ENCODE measurements at places on chromosomes 12 and 14.

DNA sequence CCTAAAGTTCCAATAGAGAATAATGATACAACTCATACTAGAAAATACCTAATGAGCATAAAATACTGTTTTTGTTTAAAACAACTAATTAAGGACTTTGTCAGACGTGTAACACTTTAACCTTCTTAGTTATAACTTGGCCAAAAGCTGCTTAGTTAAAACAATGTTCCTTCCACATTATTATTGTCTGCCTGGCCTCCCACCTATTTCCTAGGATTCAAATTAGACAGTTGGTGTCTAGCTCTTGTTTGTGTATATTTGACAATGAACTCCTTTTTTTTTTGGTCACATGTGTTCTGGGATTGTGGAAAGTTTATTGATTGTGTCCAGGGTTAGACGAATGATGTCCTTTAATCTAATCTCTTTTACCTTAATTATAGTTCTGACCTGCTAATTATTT is 67.6 kb upstream of the PSMA6 start:
- no peak for DNase-seq

GRCh38 chr12:87920139-87920538 is 109.1 kb downstream of the C12orf50 start:
- DNase-seq = no peak

DNA sequence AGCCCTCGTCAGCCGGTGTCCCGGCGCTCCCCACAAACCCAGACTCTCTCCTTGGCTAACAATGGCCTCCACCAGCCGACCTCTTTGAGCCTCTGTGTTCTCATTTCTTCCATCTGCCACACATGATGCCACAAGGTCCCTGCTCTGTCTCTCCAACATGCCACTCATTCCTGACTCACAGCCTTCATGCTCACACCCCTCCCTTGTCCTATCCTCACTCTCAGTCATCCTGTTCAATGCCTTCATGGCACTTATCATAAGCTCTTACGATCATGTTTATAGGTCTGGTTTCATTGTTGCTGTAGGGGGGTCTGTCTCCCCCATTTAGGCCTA is 9.6 kb upstream of the SERPINA11 start:
- no peak for DNase-seq

DNA sequence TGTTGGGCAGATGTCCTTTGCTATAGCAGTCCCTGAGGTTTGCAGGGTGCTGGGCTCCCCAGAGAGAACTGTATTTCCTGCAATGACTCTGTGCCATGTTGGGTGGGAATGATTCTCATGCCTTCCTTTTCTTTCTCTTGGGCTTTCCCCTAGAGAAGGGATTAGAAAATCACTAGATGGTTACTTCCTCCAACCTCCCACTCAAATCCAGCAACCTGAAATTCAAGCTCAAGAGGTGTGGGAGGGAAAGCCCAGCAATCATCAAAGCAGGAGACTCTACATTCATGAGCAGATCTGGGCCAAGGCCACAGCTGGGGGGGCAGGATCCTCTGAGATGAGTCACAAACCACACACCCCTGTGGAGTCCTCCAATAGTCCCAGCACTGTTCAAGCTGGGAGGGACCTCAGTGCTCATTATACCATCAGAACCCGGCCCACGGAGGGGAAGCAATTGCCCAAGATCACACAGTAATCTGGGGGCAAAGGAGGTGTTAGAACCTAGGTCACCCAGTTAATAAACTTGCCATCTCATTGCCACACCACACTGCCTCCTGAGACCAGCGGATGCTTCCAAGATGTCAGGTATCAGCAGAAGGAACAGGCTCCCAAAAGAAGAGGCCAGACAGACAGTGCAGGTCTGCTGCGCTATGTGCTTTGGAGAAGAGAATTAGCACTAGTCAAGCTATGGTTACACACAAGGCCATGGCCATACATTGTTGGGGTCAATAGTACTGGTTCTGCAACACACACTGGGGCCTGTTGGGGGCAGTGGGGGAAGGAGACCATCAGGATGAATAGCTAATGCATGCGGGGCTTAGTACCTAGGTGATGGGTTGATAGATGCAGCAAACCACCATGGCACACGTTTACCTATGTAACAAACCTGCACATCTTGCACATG is 65.7 kb downstream of the TTC9 start:
- no peak for DNase-seq

DNA sequence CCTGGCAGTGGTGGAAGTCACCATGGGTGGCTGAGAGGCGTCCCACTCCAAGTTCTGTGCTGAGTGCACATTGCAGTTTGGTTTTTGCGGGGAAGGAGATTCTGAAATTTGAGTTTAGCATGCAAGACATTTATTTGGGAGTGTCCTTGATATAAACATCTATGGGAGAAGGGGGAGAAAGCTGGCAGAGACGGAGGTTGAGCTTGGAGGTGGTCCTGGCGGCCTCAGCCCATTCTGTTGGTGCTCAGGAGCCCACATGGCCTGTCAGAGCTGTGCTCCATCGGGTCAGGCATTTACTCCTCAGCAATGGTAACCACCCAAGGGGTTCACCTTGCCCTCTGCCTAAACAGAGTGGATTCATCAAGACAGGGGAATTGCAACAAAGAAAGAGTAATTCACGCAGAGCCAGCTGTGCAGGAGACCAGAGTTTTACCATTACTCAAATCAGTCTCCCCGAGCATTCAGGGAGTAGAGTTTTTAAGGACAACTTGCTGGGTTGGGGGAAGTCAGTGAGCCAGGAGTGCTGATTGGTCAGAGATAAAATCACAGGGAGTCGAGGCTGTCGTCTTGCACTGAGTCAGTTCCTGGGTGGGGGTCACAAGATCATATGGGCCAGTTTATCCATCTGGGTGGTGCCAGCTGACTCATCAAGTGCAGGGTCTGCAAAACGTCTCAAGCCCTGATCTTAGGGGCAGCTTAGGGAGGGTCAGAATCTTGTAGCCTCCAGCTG is 323.3 kb upstream of the TMEM132C start:
- no peak for DNase-seq

DNA sequence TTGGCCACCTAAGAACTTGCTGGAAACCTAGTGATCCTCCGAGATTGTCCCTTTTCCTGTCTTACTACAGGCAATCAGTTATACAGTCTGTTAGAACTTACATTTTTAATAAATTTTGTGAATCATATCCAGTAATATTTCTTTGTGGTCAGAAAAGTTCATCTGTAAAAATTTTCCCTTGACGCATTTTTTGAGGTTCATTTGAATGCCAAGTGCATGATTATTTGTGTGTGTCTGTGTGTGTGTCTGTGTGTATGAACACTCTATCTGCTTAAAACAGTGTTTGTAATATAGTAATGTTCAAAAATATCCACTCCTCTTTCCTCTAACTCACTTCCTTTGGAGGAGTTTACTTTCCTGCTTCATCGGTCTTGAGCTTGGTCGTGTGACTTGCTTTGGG is 468.7 kb upstream of the FLRT2 start:
- DNase-seq = no peak
